Right lobe of liver (tissue), 6 donors: ENCODE measurements at places on chromosomes 7 and 10. TPM values are rescaled to one million over a fixed set of nuclear protein-coding genes. Genes with fewer than 3 reads are reported as not detected.

Gene C10orf143
- 1.0 TPM for total RNA-seq

Gene GPR15LG
- not detected for total RNA-seq

Gene ZNF365
- total RNA-seq = not detected

GRCh38 chr10:95388539-95388938 lies 97.7 kb upstream of the PDLIM1 start:
- DNase-seq = no peak

DNA sequence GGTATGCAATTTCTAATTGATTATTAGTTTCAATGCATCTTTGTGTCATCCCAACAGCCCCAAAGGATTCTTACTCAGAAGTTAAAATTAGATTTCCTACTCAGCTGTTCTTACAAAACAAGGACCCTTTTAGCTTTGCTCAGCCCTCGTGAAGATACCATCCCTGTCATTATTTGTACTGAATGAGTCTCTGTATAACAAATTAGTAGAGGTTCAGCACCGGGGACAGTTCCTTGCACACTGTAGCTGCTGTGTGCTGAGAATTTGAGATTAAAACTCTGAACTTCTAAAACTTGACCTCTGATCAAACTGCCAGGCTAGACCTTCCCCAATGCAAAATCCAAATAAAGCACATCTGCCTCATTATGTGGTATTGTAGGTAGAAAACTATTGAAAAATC lies 299.1 kb downstream of the LHFPL3 start:
- DNase-seq = no peak

DNA sequence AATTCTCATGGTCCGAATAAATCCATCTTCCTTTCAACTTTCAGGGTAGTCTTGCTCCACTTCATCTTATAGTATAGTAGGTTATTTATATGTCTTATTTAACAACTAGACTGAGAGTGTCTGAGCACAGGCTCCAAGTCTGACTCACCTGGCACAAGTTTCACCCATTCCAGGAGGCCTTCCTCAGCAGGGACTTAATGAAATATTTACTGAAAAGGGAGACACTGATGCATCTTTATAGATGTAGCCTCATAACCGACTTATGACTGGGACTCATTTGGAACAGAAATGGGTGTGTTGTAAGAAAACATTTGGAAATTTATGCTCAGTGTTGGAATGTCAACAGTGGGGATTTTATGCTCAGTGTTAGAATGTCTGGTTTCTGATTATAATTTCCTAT lies 59.9 kb downstream of the CH25H start:
- DNase-seq = no peak
